ENCODE measurements at places on chromosomes 3 and 15. TPM values are rescaled to one million over a fixed set of nuclear protein-coding genes. Genes with fewer than 3 reads are reported as not detected.
A peak's percentile ranks its signal among the peaks of the same experiment; 100 is the strongest.

The IL17RE gene
- polyA plus RNA-seq: 11.5 TPM

The SLC22A14 gene
- polyA plus RNA-seq: 0.40 TPM

The STAC gene
- polyA plus RNA-seq: 8.1 TPM

The CCDC39 gene
- polyA plus RNA-seq: 7.9 TPM

The SEMA3F gene
- polyA plus RNA-seq: 75.1 TPM

DNA sequence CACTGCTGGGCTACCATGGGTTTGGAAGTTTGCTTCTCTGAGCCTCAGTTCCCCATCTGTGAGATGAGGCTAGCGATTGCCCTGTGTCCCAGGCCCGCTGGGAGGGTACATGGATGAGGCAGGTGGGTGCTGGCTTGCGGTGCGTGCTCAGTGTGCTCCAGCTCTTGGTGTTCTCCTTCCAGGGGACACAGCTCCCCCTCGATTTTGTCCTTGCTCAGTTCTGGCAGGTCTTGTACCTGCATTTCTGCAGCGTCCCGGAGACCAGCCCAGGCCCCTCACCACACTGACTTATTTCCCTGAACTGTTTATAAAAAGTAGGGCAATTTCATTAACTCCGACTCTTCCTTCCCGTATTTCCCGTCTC lies 95.4 kb downstream of the TBC1D2B start:
- no peak for DNase-seq

GRCh38 chr3:23976555-23976954 lies 31.5 kb downstream of the NR1D2 start:
- DNase-seq: no peak

- no peak for DNase-seq
Observed at GRCh38 chr3:5411786-5412185, 224.3 kb downstream of the EDEM1 start.

DNA sequence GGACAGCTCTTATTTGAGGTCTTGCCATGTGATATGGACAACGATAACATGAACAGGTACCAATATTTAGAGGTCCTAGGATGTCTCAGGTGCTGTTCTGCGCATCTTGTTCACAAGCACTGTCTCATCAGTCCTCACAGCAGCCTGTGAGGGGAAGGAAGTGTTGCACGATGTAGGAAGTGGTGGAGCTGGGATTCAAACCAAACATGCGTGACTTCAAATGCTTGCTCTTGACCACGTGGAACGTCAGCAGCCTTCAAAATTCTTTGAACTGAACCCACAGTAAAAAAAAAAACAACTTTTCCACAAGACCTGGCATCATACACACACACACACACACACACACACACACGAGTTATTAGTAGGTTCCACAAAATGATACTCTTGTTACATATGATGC lies 153.4 kb upstream of the SMAD3 start:
- no peak for DNase-seq

- DNase-seq: no peak
Observed at GRCh38 chr15:72866866-72867616, 83.5 kb upstream of the ADPGK start.

- DNase-seq: no peak
Observed at GRCh38 chr3:70557976-70558375, 245.5 kb upstream of the MDFIC2 start.

- no peak for DNase-seq
Observed at GRCh38 chr3:13575459-13576061, 26.6 kb downstream of the FBLN2 start.

- no peak for DNase-seq
Observed at GRCh38 chr3:195556390-195556789, 13.3 kb upstream of the PPP1R2 start.

DNA sequence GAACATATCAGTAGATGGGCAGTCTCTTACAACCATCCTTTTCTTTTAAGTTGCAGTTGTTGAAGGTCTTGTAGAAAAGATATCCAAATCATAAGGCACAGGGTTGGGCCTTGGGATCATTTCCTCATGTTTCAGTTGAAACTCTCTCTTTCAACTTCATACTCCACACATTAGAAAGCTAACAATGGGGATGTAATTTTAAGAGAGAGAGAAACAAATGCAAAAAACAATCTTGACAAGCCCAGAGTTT lies 747.9 kb downstream of the ROBO1 start:
- DNase-seq: no peak

GRCh38 chr3:171901615-171902312 lies 58.6 kb downstream of the TMEM212 start:
- no peak for DNase-seq

DNA sequence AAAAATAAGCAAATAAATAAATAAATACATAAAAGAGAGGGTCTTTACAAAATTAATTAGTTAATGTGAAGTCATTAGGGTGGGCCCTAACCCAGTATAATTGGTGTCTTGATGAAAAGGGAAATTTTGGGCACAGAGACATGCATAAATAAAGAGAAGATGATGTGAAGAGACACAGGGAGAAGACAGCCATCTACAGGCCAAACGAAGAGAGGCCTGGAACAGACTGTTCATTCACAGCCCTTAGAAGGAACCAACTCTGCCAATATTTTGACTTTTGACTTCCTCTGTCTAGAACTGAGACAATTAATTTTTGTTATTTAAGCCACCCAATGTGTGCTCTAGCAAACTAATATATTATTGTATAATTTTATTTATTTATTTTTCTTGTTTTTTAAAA lies 29.6 kb upstream of the SELENOK start:
- DNase-seq: no peak

GRCh38 chr3:122245513-122246174 lies 62.2 kb downstream of the CASR start:
- DNase-seq: peak; percentile 20

DNA sequence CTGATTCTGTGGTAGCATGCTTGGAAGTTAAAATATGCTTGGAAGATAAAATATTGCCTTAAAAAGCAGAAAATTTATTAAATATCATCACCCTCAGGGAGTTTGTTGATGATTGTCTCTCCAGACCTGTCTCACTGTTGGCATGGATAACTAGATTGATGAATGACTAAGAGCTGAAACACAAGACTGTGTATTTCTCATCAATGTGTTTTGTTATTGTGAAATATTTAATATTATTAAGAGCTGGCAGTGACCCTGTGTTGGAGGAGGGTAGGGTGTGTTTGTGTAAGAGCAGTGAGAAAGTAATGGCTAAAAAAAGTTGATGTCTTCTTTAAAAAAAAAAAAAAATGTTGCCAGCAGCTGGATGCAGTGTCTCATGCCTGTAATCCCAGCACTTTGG lies 82.2 kb downstream of the ITPR1 start:
- no peak for DNase-seq

- DNase-seq: no peak
Observed at GRCh38 chr15:27642981-27643380, 456.1 kb downstream of the OCA2 start.
